ENCODE measurements at places on chromosomes 13 and 19. TPM values are rescaled to one million over a fixed set of nuclear protein-coding genes. Genes with fewer than 3 reads are reported as not detected.

BAX gene
- total RNA-seq, result 135 TPM

POU2F2 gene
- 0.02 TPM for total RNA-seq

POSTN gene
- total RNA-seq, result 1.5 TPM

PSG7 gene
- total RNA-seq, result 0.06 TPM

PSG1 gene
- total RNA-seq, result not detected

RNF17 gene
- total RNA-seq, result not detected

STOML3 gene
- total RNA-seq, result not detected

ZNF560 gene
- total RNA-seq, result 0.02 TPM

SLC44A2 gene
- total RNA-seq, result 9.9 TPM

PGLYRP2 gene
- not detected for total RNA-seq

SERP2 gene
- not detected for total RNA-seq

CEACAM7 gene
- total RNA-seq, result not detected

RFPL4AL1 gene
- not detected for total RNA-seq

OSCAR gene
- total RNA-seq, result 2.2 TPM

JSRP1 gene
- 0.66 TPM for total RNA-seq

ZNF223 gene
- 4.2 TPM for total RNA-seq

SPIB gene
- total RNA-seq, result 0.10 TPM

CLEC4M gene
- total RNA-seq, result not detected

DMAC2 gene
- total RNA-seq, result 52.1 TPM

RASA3 gene
- total RNA-seq, result 7.1 TPM

GNA15 gene
- not detected for total RNA-seq

BEST2 gene
- total RNA-seq, result not detected

FGF22 gene
- not detected for total RNA-seq

ITGBL1 gene
- 6.9 TPM for total RNA-seq

STAP2 gene
- 0.78 TPM for total RNA-seq

CDX2 gene
- not detected for total RNA-seq

MEDAG gene
- total RNA-seq, result not detected

Measured in H4 (cell line).